Activated T-cell treated with anti-CD3 and anti-CD28 coated beads for 4 hours (primary cell): ENCODE measurements at places on chromosomes 4 and X.
A peak's percentile ranks its signal among the peaks of the same experiment; 100 is the strongest.

GRCh38 chr4:82825425-82825824, 26.8 kb upstream of the SCD5 start:
- no peak for DNase-seq

GRCh38 chr4:99657798-99658197, at the start of gene C4orf54:
TSS of gene C4orf54 (minus strand) at chr4:99657828. CDS start at chr4:99654648, 3,180 bp downstream.
- no peak for DNase-seq

DNA sequence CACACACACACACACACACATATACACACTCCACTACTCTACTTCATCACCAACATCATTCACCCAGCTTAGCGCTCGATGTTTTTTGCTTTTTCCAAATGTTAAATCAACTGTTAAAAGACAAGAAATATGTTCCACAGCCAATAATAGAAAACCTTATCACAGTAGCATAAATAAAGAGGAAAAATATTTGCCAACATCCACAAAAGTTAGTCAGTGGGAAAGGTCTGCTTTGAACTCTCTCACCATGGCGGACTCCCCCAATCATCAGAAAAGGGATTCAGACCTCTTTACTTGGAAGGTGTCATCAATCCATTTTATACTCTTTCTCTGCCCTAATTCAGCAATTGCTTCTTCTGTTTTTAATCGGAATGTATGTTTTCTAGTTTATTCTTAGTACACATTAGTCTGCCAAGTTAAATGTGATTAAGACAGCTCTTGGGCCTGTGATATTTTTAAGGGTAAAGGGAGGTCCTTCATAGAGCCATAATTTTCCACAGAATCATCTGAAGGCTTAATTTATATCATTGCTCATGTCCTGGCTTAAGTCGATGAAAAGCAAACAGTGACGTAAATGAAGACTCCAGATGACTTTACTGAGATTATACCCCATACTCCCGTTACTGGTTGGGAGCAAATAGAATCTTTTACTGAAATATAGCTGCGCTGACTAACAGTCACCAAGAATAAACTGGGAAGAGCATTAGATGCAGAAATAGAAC, 29.7 kb upstream of the LGI2 start:
- DNase-seq = no peak

DNA sequence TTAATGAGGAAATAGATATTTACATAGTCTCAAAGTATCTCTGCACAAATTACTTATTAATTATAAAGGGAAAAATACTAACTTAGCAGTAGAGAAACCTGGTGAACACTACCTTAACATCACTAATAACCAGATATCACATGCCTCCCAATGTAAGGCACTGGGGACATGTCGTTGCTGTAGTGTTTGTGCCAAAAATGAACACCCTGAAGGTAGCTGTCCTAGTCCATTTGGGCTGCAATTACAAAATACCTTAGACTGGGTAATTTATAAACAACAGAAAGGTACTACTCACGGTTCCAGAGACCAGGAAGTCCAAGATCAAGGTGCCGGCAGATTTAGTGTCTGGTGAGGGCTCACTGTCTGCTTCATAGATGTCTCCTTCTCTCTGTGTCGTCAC, 10.7 kb upstream of the MPC1L start:
- no peak for DNase-seq

- no peak for DNase-seq
Measured at GRCh38 chr4:47933840-47934239, 19.5 kb upstream of the NFXL1 start.

DNA sequence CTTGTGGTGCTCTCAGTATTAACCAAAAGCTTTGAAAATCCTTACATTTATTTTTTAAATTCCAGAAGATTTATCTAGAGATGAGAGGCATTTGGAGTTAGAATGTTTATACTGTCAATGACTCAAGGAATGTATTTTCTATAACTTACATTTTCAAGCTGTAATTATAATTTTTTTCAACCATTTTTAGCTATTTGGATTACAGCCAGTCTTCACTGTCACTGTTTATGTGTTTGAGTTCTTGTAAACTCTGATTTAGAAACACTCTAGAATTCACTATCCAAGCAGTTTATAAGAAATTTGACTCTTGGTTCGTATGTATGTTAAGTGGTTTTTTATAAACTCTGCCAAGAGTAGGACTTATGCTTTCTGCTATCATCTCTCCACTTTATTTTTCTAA, 36.7 kb upstream of the GUCY1A1 start:
- no peak for DNase-seq

- DNase-seq = peak; percentile 27
Measured at GRCh38 chrX:134171661-134172587, 65.1 kb upstream of the CCDC160 start.

- DNase-seq = no peak
Measured at GRCh38 chr4:75786526-75786925, 62.1 kb downstream of the USO1 start.

- no peak for DNase-seq
Measured at GRCh38 chr4:54937501-54937900, 187.9 kb downstream of the KDR start.

- DNase-seq = no peak
Measured at GRCh38 chr4:159542296-159542695, 439.4 kb downstream of the RAPGEF2 start.

DNA sequence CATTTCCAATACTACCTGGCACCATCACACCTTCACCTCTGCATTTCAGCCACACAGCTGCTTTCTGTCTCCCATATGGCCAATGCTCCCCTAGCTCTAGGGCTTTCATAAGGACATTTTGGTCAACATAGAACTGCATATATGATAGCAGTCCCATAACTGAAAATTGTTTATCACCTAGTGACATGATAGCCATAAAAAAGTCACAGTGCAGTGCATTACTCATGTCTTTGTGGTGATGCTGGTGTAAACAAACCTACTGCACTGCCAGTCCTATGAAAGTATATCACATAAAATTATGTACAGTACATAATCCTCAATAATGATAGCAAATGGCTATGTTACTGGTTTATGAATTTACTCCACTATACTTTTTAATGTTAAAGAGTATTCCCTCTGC, 221.0 kb downstream of the NAF1 start:
- no peak for DNase-seq

GRCh38 chrX:118528071-118528737, 32.6 kb downstream of the DOCK11 start:
- DNase-seq = peak; percentile 26

- DNase-seq = no peak
Measured at GRCh38 chr4:159487284-159487747, 384.4 kb downstream of the RAPGEF2 start.

GRCh38 chrX:132749406-132749805, 209.0 kb downstream of the HS6ST2 start:
- no peak for DNase-seq

DNA sequence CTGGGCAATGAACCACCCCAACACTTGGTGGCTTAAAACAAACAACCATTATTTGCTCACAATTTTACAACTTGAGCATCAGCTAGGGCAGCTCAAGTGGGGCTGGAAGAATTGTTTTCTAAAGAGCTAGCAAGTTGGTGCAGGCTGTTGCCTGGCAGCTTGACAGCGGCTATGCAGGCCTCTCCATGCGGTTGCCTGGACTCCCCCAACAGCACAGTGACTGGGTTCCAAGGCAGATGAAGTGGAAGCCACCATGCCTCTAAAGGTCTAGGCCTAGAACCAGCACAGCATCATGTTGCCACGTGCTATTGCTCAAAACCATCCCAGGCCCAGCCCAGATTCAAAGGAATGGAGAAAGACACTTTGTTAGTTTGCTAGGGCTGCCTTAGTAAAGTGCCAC, 114.8 kb downstream of the BCOR start:
- DNase-seq = no peak

DNA sequence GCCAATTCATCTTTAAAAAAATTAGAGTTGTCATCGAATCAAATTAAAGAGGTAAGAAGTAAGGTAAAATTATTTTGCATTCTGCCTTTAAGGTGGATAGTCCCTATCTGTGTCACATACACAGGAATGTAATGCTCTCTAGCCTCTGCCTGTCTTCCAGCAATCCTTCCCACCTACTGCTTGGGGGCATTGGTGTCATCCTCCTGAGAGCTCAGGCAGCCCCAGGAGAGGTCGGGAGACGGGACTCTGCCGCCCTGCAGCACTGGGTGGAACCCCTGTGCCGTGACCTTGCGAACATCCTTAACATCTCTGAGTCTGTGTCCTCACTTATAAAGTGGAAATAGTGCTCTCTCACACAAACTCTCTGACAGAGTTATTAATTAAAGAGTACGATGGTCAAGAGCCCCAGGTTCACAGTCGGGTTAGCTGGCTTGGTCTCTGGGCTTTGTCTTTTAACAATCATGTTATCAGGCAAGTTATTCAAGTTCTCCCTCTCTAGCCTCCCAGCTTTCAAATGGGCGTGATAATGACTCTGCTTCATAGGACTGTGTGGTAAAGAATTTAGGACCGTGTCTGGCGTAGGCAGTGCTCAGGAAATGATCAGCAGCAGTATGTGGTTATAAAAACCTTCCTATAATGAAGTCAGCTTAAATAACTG, 10.2 kb downstream of the TLR3 start:
- DNase-seq = no peak

- DNase-seq = no peak
Measured at GRCh38 chr4:32858361-32858760, 2138.2 kb downstream of the PCDH7 start.

- DNase-seq = no peak
Measured at GRCh38 chr4:101678180-101678579, 112.3 kb upstream of the BANK1 start.

GRCh38 chr4:132479543-132479942, 669.6 kb upstream of the PCDH10 start:
- DNase-seq = no peak

- DNase-seq = no peak
Measured at GRCh38 chrX:136650811-136651210, 2.9 kb downstream of the CD40LG start.

DNA sequence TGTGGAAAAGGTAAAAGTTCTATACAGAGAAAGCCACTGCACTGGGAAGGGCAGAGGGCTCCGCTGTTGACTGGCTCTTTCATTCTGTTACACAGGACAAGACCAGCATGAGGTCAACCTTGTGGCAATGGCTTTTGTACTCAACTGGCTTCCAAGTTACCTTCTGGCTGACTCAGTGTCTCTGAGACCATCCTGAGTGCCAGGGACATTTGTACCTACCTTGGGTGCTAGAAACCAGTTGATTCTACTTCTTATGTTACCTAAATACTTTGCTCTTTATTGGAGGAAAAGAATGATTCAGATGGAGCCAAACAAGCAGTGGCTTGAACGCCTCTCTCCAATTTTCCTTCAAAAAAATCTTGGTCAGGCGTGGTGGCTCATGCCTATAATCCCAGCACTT, 123.2 kb downstream of the RBM47 start:
- DNase-seq = no peak

DNA sequence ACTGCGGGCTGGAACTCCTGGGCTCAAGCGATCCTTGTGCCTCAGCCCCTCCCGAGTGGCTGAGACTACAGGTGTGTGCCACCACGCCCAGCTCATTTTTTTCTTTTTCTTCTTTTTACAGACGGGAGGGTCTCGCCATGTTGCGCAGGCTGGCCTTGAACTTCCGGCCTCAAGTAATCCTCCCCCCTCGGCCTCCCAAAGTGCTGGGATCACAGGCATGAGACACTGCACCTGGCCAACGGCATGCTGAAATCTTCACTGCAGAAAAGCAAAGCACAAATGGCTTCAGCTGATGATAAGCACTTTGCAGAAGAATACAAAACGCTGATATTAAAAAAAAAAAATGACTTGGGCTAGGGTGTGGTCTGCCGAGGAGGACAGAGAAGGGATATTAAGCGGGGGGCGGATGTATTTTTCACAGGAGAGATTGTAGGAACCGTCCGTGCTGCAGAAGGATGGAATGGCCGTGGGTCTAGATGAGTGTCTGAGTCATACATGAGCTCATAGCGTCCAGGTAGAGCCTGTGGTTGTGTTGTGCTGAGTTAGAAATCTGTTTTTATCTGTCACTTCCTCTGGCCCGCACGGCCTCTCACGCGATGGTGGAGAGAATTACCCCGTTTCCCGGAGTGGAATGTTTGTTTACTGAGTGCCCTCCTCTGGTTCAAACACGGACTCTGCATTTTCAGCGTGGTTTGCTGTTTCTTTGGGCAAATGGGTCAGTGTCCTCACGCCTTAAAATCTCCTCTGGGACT, 8.5 kb upstream of the AKAP17A start:
- peak; percentile 37 for DNase-seq

DNA sequence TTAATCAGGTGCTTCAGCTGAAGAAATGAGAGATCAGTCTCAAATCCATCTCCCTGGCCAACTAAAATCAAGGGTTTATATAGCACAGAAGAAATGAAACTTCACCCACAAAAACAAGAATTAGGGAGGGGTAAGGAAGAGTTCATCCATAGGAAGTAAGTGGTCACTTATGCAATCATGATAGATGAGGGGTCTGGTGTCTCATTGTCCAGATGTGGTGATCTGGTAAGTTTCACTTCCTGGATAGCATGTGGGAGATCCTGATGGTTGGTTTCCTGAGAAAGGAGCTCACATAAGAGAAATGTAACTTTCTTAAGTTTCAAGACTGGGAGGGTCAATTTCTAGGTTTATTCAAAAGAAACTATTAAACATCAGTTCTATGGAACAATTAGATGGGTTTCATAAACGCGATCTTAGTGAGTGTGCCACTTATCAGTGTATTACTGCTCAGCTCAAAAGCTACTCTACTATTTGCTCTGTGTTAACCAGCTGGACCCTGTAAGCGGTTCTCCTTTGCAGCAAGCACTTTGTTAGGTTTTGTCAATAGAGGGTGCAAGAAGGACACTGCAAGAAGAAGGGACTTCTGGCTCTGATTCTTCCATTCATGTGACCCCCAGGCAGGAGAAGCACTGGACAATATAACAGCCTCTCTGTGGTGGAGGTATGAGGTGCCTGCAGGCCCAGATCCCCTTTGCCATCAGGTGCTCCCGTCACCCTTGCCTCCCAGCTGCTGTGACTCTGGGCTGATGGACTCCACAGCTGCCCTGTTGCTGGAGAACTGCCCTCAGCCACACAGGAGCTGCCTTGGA, 35.4 kb upstream of the HPSE start:
- no peak for DNase-seq

- no peak for DNase-seq
Measured at GRCh38 chr4:6987588-6987961, 55.6 kb upstream of the TADA2B start.

GRCh38 chrX:17226736-17227135, 148.3 kb upstream of the NHS start:
- DNase-seq = no peak

DNA sequence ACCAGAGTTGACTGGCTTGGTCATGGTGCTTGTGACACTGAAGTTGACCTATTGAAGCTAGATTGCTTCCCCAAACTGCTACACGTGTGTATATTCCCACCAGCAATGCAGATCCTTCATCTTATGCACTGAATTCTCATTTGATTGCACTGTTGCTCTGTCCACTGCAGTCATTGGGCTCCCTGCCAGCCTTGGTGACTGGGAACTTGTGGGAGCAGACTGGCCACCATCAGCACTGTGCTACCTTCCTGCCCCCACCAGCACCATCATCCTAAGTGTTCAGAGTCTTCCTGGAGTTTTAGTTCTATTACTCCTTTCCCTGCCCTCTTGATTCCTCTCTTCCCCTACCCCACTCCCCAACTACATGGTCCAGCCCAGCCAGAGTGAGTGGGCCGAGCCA, 117.7 kb upstream of the PRPS2 start:
- DNase-seq = no peak

- no peak for DNase-seq
Measured at GRCh38 chrX:72430405-72430968, 124.8 kb upstream of the CITED1 start.
